Naive thymus-derived CD4-positive, alpha-beta T cell (primary cell): ENCODE measurements at places on chromosomes 13 and 19.

GRCh38 chr19:29467824-29468401, 57.9 kb upstream of the VSTM2B start:
- no peak for DNase-seq

GRCh38 chr13:103437651-103438050, 371.4 kb upstream of the SLC10A2 start:
- DNase-seq = no peak

DNA sequence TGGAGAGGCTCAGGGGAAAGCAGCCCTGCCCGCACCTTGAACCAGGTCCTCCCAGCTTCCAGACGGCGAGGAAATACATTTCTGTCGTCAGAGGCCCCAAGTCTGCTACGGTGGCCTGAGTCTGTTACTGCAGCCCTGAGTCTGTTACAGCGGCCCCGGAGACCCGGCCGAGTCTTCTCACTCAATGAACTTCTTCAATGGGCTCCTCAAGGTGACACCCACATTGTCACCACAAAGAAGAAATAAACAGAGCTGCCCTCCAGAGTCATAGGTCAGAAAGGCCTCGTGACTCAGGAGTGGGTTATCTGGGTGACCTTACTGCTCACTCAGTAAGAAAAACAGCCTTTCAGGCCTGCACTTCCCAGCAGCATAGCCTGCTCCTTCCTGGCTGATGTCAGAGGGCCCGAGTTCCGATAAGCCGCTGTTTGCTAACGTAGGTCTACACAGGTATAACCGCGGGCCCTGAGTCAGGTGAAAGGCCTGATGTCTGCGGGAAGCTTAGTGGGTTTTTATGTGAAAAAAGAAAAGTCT, 66.9 kb upstream of the TM9SF2 start:
- DNase-seq = peak; percentile 76

DNA sequence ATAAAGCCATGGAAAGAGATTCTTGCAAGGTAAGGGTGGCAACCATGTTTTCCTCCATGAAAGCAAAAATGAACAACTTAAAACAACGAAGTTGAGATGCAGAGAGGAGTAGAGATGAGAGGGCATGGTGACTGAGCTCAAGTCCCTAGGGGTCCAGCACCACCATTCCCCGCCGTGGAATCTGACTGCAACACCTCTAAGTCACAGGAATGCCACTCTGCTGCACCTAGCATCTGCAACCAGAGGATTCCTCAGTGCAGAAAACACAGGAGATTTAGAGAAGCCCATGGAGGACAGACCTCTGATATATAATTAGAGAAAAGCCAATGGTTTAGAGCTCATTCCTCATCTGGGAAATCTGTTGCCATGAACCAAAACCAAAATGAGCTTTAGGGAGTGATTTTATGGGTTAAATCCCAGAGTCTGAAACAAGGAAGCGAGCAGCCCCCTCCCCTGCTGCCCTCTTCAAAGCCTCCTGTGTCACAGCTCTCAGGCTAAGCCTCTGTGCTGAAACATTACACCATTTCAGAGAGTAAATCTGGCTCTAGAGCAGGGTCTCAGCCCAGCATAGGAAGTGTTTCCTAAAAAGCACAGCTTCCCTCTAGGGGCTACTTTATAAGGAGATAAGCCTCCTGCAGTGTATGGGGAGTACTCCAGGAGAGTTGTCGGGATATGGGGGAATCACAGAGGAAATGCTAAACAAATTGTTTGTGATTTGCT, 1043.6 kb downstream of the UQCRFS1 start:
- DNase-seq = no peak

- DNase-seq = no peak
Measured at GRCh38 chr13:33438918-33439317, 153.4 kb upstream of the STARD13 start.

- DNase-seq = peak; percentile 68
Measured at GRCh38 chr19:2618611-2619010, 83.9 kb downstream of the GNG7 start.

GRCh38 chr19:3801412-3802096, 15.4 kb upstream of the MATK start:
- peak; percentile 42 for DNase-seq

- peak; percentile 64 for DNase-seq
Measured at GRCh38 chr19:20999731-21000352, 20.6 kb upstream of the ZNF430 start.

DNA sequence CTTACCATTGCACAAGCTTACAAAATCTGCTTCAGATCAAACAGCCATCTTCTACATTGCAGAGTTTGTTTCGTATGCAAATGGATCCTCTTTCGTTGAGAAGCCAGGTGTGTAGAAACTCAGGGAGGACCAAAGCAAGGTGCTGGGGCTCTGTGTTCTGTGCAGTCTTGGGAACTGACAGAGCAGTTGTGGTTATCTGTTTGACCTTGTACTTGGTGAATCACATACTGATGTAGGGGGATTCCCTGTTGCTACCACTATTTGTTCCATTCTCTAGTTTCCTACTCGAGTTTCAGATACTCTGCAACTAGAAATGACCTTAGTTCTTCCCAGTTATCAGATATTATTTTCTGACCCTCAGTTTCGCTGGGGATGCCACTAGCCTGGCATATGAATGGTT, 95.2 kb upstream of the CLDN10 start:
- DNase-seq = no peak

DNA sequence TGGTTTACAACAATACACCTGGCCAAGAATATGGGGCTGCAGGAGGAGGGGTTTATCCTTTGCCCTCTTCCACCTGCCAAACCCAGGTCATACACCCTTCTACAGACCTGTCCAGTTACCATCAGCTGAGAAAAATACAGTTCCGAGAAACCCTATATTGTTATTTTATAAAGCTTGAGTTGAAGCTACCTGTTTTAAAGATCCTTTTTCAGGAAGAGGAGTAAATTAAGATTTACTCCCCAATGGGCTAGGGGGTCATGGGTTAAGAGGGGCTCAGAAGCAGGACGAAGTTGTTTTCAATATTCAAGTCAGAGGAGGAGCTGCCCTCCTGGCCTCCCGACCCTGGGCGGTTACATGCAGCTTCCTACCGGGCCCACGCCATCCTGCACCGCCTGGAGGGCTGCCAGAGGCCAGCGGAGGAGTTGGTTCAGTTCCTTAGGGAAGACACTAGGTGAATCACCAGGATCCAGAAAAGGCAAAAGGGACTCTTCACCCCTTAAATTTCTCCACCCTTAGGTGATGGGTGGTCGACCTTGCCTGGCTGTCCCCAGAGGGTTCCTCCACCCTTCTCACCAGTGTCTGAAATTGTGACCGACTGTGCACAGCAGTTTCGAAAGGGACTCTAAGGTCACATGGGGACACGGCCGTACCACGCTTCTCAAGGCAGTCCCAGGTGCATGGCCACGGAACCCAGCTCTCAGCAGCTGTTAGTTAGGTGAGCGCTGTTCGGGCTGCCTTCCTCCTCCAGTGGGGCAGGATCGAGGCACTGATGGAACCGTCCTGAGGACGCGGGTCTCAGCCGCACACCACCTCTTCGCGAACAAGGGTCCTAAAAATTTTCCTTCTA, 1.2 kb downstream of the GJB2 start:
- DNase-seq = no peak

GRCh38 chr13:96934889-96935489, 59.3 kb downstream of the OXGR1 start:
- DNase-seq = no peak
